Fibroblast of skin of scalp (primary cell): ENCODE measurements at places on chromosomes 3 and 15.
A peak's percentile ranks its signal among the peaks of the same experiment; 100 is the strongest.

DNA sequence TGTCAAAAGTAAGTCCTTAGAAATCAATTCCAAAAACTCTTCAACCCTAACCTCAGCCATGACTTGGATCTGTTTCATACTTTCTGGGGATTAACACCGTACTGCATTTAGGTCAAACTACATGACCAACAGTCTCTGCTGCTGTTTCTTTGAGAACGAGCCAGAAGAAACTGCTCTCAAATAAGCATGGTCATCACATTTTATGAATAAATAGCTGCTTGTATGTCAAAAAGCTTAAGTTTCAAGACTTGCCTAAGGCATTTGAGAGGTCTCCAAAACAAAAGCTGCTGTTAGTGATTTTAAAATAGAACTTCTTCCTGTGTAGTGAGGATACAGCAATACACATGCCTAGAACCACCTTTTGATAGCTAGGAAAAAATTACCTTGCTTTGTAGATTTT, 166.3 kb upstream of the CHRM5 start:
- no peak for DNase-seq

DNA sequence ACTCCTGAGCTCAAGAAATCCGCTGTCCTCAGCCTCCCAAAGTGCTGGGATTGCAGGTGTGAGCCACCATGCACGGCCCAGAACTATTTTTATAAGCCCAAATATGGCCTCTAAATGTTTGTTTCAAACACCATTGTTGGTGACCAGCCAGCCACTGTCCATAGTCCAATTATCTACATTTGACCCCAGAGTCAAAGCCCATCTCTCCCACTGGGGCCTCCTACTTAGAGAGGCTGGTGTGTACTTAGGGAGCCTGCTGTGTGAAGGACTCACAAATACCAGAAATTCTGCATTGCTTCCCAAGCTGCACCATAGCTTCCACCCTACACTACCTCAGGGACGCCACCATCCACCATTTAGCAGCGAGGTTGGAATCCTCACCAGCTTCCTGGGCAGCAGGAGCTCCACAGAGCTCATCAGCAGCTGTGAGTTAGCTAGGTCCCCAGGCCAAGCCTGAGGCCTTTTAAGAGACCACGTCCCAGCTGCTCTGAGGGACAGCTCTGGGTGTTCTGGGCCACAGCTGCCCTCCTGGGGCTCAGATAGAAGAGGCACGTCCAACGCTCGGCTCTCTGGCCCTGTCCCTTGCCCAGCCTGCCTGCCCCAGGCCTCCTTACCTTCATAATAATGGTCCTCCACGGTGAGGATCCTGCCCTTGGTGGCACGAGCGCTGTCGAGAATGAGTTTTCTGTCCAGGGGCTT, 29.5 kb downstream of the TKT start:
- DNase-seq = no peak

- DNase-seq = no peak
Measured at GRCh38 chr3:150074697-150075416, 104.2 kb upstream of the PFN2 start.

DNA sequence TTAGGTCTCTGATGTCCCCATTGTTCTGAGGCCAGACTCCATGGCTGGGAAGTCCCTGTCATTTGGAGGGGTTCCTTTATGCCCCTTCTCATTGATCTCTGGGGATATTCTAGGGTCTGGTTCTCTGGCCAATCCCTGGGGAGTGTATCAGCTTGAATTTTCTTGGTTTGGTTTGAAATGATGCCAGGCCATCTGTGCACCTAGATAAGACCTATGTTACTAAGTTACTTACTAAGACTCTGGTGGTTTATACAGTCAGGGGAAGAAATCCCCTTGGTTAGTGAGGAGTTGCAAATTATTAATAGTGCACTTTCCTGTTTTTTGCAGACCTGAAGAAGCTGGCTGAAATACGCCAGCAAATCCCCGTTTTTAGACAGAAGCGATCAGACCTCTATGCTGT, 20.3 kb downstream of the NIT2 start:
- no peak for DNase-seq

DNA sequence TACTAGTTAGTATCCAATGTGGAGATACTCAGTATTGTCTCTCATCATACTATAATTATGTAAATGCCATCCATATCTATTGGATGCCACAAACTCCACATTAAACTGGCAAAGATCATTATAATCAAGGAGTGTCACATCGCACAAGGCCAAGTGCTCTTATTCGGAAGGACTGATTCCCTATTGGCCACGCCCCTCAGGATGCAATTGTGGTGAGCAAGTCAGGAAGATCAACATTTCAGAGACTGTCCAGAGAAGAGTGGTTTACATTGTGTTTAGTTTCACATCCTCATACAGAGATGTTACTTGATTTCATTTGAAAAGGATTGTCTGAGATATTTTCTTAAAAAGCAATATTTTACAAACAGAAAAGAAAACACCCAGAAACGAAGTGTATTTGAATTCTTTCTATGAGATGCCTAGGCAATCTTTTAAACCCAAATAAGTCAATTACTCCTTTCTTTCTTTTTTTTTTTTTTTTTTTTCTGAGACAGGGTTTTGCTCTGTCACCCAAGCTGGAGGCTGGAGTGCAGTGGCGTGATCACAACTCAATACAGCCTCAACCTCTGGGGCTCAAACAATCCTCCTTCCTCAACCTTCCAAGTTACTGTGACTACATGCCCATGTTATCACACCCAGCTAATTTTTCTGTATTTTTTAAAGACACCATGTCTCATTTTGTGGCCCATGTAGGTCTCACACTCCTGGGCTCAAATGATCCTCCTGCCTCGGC, 369.1 kb downstream of the RBMS3 start:
- DNase-seq = peak; percentile 68

GRCh38 chr15:44029003-44029402, 166.1 kb downstream of the FRMD5 start:
- DNase-seq = peak; percentile 20

GRCh38 chr3:195224980-195225580, 45.9 kb downstream of the XXYLT1 start:
- no peak for DNase-seq

GRCh38 chr15:21270474-21270873, 169.8 kb downstream of the POTEB3 start:
- no peak for DNase-seq
